ENCODE measurements at places on chromosomes 16 and 17.
A peak's percentile ranks its signal among the peaks of the same experiment; 100 is the strongest.

DNA sequence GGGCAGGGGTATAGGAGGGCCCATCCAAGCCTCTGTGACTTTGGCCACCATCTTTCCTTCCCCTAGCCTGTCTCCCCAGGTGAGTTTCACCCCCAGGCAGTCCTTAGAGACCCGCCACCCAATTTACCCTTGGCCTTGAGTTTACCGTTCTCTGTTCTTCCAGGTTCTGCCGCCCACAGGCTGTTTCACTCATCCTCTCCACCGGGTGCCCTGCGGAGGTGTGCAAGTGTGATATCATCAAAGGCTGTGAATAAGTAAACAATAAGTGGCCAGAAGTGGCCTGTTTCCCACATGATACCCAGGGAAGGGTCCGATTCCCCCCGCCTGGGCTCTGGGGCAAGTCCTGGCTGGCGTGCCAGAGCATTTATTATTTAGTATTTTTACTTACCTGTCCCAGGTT is 15.1 kb upstream of the TLCD3B start:
- DNase-seq, result no peak

DNA sequence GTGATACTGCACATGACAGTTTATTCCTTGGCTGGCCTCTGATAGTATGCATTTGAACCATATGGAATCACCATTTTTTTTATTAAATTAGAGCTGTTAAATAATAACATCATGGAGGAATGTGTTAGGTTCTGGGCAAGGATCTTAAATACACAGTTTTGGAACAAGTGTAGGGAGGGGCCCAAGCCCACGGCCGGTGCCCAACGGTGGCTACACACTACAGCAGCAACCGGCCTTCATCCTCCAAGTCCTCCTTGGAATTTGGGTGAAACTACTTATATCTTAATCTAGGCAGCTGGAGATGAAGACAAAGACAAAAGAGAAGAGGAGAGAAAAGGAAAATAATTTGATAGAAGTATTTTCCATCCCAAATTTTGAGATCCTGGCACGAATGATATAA is 35.6 kb downstream of the ZFHX3 start:
- DNase-seq, result no peak

GRCh38 chr17:37726891-37727675 is 17.8 kb downstream of the HNF1B start:
- no peak for DNase-seq

GRCh38 chr16:13931845-13932244 is 11.9 kb downstream of the ERCC4 start:
- no peak for DNase-seq

GRCh38 chr16:53537626-53538025 is 34.6 kb upstream of the AKTIP start:
- no peak for DNase-seq

DNA sequence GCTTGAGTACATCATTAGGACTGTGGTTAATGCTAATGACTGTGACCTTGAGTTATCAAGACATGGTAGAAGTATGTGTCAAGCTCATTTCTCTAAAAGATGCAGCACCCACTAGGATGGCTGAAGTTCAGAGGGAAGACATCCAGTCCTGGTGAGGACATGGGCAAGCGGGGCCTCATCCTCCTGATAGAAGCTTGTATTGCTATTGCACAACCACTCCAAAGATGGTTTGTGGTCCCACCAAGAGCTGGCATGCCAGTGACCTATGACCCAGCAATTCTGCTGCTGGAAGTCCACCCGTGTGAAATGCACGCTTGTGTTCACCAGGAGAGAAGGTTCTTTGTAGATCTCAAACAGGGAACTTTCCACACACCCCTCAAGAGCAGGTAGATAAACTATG is 14.2 kb downstream of the SOX8 start:
- DNase-seq, result no peak

GRCh38 chr16:82935766-82936165 is 309.0 kb downstream of the CDH13 start:
- DNase-seq, result no peak

GRCh38 chr16:9409560-9410493 is 318.4 kb downstream of the HAPSTR1 start:
- no peak for DNase-seq

- DNase-seq, result no peak
Observed at GRCh38 chr17:75525806-75526554, 483 bp downstream of the LLGL2 start.

DNA sequence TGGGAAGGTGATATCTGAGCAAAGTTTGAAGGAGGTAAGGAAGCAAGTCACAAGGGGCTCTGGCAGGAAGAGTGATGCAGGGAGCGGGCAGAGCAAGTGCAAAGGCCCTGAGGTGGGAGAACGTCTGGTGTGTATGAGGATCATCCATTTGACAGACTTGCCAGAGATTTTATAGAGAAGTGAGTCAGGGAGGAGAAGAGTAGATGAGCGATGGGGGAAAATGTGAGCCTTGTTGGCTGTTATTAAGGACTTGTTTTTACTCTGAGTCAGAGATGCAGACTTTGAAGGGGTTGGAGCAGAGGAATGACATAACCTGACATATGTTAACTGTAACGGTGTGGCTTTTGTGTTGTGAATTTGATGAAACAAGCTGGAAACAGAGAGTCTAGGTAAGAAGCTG is 3.5 kb upstream of the CLEC10A start:
- DNase-seq, result peak; percentile 10

DNA sequence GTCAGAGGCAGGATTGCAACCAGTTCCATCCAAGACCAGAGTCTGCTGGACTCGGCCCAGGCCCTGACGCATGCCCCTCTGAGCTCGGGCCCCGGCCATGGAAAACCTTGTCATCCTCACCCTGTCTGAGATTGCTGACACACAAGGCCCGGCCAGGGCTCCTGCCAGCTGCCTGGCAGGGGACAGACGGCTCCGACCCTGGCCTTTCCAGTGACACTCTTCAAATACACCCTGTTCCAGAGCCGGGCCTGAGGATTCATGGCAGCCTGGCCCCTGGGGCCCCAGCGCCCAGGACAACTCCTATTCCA is 3.2 kb upstream of the PABPN1L start:
- no peak for DNase-seq

DNA sequence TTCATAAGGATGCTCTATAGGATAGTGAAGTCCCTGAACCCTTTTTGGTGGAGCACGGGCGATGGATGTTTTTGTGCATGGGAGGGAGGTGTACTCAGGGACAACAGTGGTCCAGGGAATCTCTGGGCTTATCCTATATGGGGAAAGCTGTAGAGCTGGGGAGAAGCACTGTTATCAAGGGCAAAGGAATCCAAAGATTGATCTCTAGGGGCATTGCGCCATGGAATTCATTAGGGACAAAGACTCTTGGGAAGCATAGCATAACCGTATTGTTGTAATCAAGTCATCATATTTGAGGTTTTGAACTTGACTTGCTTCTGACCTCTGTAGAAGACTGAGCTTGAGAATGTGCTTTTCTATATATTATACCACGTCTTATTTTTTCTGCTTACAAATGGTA is 172.9 kb upstream of the ZFHX3 start:
- DNase-seq, result no peak

GRCh38 chr16:50446861-50447260 is 78.1 kb upstream of the BRD7 start:
- DNase-seq, result no peak

- DNase-seq, result no peak
Observed at GRCh38 chr16:78147911-78148401, 48.5 kb downstream of the WWOX start.

DNA sequence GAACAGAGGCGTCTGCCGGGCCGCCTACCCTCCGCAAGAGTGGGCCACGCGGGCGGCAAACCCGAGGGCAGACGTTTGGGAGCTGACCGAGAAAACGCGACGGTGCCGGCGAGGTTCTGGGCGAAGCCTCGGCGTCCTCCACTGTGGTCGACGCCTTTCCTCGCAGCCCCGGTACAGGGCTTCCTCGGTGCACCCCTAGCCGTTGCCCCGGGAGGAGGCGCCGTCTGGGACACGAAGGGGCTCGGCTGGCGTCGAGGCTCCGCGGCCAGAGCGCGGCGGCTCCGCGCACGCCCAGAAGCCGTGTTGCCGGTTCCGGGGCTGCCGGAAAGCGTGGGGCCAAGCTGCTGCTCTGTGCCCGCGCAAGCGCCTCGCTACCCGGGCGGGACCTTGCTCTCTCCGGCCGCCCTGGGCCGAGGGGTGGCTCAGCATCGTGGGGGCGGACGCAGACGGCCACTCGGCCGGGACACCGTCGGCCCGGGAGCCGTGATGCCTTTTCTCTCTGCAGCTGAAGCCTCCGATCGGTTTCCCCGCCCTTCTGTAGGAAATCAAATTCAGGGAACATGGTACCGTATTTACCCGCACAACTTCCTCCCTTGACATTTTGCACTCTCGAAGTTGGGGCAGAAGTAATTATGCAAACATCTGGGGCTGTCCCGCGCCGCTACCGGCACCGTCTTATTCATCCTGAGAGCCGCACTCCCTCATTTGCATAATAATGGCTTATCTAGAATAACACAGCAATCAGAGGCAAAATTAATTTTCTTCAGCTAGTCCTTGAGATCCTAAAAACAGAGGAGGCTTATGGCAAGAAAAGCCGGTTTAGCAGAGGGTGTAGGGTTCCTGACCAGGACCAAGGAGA is 7.3 kb upstream of the CBX8 start:
- peak; percentile 26 for DNase-seq

- DNase-seq, result no peak
Observed at GRCh38 chr16:84735849-84736586, 36.2 kb downstream of the USP10 start.

DNA sequence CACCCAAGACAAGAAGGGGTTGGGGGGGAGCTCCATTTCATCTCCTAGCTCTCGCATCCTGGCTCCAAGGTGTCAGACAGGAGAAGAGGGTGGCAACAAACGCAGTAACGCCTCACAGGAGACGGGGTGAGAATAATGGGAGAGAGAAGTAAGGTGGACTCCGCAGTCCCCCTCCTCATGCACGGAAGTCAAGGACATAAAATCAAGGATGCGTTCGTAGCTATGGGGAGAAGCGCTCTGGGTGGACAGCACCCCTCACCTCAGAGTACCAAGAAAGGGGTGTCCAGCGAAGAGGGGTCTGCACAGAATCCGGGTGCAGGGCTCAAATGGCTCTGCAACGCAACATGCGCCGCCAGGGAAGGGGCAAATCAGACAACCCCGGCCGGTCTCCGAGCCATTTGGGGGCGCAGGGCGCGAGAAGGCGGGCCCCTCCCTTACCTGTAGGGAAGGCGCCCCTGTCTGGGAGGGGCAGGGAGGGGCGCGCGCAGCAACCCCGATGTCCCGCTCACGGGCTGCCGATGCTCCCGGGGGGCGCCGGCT is 555 bp downstream of the HDAC5 start:
- DNase-seq, result no peak

DNA sequence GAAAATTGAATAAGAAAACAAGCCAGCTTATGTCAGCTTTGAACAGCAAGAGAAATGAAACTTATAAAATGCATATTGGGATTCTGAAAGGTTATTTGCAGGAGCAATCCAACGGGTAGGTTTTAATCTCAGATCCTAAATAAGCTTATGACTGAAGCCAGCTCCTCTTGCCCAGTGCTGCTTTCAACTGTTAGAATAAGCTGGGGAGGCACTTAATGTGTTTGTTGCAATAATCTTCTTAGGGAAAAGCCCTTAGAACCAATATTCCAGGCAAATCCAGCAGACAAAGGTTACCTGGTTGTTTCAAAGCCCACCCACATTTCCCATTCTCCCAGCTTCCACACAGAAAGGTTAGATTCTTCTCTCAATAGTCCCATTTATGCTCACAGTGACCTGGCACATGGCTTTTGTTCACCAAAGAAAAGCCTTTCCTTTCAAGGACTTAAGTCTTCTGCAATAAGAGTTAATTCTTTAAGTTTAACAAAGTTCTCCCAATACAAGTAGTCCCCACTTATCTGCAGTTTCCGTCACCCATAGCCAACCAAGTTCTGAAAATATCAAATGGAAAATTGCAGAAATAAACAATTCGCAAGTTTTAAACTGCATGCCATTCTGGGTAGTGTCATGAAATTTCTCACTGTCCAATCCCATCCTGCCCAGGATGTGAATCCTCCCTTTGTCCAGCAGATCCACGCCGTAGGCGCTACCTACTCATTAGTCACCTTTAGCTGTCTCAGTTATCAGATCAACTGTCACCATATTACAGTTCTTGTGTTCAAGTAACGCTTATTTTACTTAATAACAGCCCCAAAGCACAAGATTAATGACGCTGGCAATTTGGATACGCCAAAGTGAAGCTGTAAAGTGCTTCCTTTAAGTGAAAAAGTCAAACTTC is 5.9 kb downstream of the TEX2 start:
- DNase-seq, result no peak

Measured in EH (cell line).